Panc1 (cell line): ENCODE measurements at places on chromosomes 3 and 15. TPM values are rescaled to one million over a fixed set of nuclear protein-coding genes. Genes with fewer than 3 reads are reported as not detected.

The TMEM207 gene
- total RNA-seq, result not detected

The GOLGA6L7 gene
- not detected for total RNA-seq

The SCG5 gene
- 0.67 TPM for total RNA-seq

The MFGE8 gene
- 1,799 TPM for total RNA-seq

The GP9 gene
- total RNA-seq, result not detected

The ADCY5 gene
- total RNA-seq, result 1.4 TPM

DNA sequence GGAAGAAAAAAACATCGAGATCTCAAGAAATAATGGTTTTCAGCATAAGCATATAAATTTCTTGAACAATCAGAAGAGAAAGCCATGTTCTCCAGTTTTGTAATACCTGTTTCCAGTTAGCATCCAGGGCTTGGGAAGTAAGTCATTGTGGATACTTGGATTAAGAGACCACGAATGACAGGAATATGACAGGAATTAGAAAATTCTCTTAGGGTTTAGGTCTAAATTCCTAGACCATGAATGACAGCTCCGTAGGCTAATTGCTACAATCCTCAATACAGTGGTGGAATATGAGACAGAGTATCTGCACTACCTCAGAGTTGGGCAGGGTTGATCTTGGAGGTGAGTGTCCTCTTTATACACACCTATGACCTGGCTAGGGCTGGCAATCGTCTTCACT lies 517.5 kb downstream of the NTRK3 start:
- H3K4me1 ChIP-seq, result no peaks in the 10 kb centered on the region
- no peak for DNase-seq
- H3K27me3 ChIP-seq, result no peaks in the 10 kb centered on the region
- no peak overlapping the region for H3K27ac ChIP-seq

DNA sequence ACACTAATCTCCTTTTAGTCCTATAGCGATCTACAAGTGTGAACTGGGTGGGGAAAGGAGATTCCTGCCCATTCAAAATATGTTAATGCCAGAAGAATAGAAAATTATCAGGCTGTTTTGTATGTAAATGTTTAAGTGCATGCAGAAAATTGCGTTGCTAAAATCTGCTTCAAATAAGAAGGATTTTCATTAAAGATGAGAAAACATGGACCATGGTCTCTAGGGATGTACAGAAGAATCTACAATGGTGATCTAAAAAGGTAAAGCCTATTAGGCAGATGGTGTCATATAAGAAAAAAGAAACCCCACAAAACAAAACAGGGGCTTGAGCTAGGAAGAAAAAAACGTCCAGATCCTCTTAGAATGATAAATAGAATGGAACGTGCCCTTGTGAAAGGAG lies 287.5 kb upstream of the ROBO1 start:
- no peaks in the 10 kb centered on the region for H3K4me1 ChIP-seq
- H3K36me3 ChIP-seq, result no peaks in the 10 kb centered on the region
- no peaks in the 10 kb centered on the region for H3K27me3 ChIP-seq

GRCh38 chr15:43253431-43254403 lies 13.0 kb downstream of the TGM5 start:
- no peaks in the 10 kb centered on the region; the same call in 1 of the 2 replicates for H3K27me3 ChIP-seq
- H3K4me3 ChIP-seq, result no peak overlapping the region
- H3K4me1 ChIP-seq, result no peaks in the 10 kb centered on the region
- H3K27ac ChIP-seq, result no peak overlapping the region

- H3K27me3 ChIP-seq, result no peaks in the 10 kb centered on the region
- no peak overlapping the region for H3K4me3 ChIP-seq
- DNase-seq, result no peak
- H3K27ac ChIP-seq, result no peak overlapping the region
Observed at GRCh38 chr15:68192804-68193486, 12.2 kb downstream of the CALML4 start.

DNA sequence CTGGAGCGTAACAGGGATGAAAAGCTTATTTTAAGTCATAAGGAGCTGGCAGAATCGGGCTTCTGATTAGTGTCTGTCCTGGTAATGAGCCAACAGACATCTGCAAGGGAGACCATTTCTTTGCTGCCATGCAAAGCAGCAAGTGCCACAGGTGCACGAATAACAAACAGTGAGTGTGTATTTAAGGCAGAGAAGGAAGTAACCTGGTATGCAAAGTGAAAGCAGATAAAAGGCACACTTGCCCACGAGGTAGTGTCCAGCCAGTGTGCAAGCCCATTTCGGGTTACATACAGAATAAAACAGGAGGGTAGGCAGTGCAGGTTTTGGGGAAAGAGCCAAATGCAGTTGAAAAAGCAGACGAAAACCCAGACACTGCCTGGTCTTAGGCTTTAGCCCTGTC lies 1153.7 kb downstream of the SI start:
- no peak for DNase-seq
- H3K4me1 ChIP-seq, result no peaks in the 10 kb centered on the region
- no peak overlapping the region for H3K27ac ChIP-seq
- no peaks in the 10 kb centered on the region for H3K36me3 ChIP-seq
- no peak overlapping the region for H3K4me3 ChIP-seq
- no peaks in the 10 kb centered on the region for H3K27me3 ChIP-seq

- no peaks in the 10 kb centered on the region for H3K36me3 ChIP-seq
- no peaks in the 10 kb centered on the region for H3K27me3 ChIP-seq
- H3K4me1 ChIP-seq, result no peaks in the 10 kb centered on the region
- no peak overlapping the region for H3K27ac ChIP-seq
Observed at GRCh38 chr3:52973806-52974205, 72.1 kb downstream of the SFMBT1 start.

DNA sequence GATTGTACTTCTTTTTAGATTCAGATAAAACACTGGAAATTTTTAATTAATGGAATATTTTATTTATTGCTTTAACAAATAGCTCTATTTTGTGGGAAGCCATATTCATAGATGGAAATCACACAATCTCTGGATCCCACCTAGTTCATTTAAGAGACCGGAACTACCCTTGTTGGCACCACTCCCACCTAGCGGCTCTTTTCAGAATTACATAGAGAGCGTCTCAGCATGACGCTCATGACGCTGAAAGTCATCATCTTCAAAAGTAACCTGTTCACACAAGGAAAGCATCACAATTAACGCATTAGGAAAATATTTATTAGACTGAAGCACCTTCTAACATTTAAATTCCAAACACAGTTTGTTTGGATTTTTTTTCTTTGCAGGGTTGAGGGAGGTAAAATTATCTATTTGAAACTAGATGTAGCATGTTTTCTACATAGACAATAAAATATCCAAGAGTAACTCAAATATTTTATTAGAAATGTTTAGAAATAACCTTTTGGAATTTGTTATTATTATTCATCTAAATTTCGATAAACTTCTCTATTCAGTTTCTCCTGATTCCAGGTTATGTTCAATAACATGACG lies 214.9 kb upstream of the ARRDC4 start:
- no peak for DNase-seq
- H3K27me3 ChIP-seq, result no peaks in the 10 kb centered on the region
- H3K36me3 ChIP-seq, result no peaks in the 10 kb centered on the region
- H3K4me1 ChIP-seq, result no peaks in the 10 kb centered on the region

DNA sequence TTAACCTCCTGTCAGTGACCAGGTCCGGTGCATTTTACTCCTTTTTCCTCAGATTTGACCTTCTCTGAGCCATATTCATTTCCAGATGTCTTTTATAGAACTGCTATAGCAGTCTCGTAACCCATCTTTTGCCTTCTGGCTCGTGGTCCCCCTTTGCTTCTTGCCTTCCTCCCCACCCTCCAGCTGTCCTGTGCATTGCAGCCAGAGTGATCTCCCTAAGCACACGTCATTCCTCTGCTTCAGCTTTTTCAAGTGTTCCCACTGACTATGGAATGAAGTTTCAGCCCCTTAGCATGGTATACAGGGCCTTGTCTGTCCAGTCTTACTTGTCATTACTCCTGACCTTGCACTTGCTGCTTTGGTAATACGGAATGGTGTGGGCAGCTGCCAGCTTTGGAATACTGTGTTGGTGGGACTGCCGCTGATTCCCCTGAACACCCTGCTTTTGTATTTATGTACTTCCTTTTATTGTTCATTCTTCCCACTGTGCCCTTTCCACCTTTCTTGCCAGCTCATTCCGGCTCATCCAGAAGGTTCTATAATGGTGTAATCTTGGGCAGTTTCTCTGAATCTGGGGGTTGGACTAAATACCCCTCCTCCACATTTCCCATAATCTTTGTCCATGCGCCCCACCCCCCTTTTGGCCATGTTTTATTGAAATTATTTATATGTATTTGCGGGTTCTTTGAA lies 38.9 kb downstream of the SLC25A26 start:
- H3K4me1 ChIP-seq, result no peaks in the 10 kb centered on the region
- H3K27me3 ChIP-seq, result no peaks in the 10 kb centered on the region
- no peaks in the 10 kb centered on the region for H3K36me3 ChIP-seq
- DNase-seq, result no peak

DNA sequence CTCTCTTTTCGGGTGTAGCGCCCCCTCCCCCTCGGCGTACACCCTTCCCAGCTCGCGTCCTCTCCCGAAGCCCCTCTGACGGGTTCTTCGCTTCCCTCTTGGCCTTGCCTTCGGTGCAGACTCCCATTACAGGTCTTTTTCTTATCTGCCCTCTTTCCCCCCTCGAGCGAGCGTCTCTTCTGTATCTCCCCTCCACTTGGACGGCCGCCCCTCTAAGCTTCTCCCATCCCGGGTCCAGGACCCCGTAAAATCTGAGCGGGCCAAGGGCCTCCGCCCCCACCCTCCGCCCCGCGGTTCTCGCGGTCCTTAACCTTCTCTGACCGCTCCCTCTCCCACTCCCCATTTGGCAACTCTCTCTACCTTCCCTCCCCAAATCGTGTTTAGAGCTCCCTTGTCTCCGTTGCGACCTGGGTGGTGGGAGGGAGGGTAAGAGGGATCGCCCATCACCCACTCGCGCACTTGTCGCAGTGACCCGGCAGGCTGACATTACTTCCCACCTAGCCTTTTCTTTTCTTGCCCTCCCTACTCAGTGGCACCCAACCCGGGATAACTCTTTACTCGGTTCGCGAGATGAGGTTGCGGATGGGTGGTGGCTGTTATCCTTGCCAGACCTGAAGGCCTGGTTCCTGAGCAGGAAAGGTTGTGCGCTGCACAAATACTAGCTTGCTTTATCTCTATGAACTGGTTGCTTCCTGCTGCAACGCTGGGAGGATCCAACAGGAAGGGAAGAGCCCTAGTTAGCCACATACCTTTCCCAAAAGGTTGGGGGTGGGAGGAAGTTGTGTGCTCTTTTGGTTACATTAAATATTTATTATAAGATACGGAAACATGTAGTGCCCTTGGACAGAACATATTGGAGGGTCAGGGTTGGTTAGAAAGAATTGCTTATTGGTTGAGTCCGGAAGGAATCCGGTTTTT lies 922 bp downstream of the RAB11A start:
- no peak for DNase-seq
- H3K27me3 ChIP-seq, result no peaks in the 10 kb centered on the region
- H3K36me3 ChIP-seq, result peaks cover 2% of the 10 kb centered on the region; the same call in 1 of the 2 replicates

DNA sequence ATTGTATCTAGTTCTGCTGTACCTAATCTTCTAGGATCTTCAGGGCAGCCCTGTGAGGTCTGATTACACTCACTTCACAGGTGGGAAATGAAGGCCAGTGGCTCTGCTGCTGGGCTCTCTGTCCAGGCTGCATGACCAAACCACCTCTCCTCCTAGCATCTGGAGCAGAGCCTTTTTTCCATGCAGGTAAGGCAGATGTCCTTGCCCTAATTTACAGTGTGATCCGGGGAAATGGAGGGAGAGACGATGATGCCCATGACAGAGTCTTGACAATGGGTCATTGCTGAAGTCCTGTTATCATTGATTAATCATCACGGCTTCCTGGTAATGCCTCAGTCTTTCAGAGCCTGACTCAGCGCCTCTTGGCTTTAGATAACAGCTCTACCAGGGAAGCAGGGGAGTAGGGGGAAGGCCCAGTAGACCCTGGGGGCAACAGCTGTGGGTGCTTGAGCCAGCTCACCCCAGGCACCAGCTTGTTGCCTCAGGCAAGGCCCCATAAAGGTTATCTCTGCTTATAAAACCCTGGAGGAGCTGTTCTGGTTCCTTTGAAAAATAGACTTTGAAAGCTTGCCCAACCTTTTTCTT lies 153.4 kb downstream of the GABRG3 start:
- no peak overlapping the region for H3K4me3 ChIP-seq
- H3K4me1 ChIP-seq, result no peaks in the 10 kb centered on the region
- no peaks in the 10 kb centered on the region for H3K36me3 ChIP-seq
- H3K27ac ChIP-seq, result no peak overlapping the region
- H3K27me3 ChIP-seq, result no peaks in the 10 kb centered on the region

DNA sequence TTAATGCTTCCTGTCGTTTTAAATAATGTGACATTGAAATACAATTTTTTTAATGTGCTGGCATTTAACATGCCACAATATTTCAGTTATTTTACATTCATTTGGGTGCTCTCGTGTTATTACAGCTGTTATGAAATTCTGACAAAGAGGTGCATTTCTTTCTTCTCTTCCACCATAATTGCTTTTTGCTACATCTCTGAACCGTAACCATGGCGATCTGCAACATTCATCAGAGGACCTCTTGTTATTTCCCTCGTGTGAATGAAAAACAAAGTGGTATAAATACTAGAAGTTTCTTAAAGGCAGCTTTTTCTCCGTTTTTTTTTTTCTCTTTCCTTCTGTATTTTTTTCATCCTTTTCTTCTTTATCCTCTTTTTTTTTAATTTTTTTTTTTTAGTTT lies 316.4 kb downstream of the MCTP2 start:
- no peak overlapping the region for H3K27ac ChIP-seq
- no peak for DNase-seq
- no peak overlapping the region for H3K4me3 ChIP-seq
- no peaks in the 10 kb centered on the region for H3K27me3 ChIP-seq

DNA sequence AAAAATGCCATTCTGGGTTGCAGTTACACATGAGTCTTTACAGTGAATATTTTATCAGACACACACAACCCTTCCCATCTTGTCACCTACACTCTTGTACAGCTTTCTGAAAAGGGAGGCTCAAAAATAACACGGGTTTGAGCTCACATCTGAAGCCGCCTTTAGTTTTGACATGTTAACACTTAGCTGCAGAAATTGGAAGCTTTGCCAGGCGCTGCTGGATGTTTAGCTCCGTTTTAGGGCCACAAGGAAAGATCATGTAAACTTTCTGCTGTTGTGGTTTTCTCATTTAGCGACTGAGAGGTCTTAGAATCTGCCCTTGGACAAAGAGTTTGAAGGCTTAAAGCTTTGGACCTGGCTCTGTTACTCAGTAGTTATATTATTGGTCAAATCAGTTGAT lies 120.1 kb downstream of the OXNAD1 start:
- no peaks in the 10 kb centered on the region for H3K27me3 ChIP-seq
- H3K4me1 ChIP-seq, result no peaks in the 10 kb centered on the region
- no peak for DNase-seq
- no peak overlapping the region for H3K4me3 ChIP-seq
- no peaks in the 10 kb centered on the region for H3K36me3 ChIP-seq
- H3K27ac ChIP-seq, result no peak overlapping the region

DNA sequence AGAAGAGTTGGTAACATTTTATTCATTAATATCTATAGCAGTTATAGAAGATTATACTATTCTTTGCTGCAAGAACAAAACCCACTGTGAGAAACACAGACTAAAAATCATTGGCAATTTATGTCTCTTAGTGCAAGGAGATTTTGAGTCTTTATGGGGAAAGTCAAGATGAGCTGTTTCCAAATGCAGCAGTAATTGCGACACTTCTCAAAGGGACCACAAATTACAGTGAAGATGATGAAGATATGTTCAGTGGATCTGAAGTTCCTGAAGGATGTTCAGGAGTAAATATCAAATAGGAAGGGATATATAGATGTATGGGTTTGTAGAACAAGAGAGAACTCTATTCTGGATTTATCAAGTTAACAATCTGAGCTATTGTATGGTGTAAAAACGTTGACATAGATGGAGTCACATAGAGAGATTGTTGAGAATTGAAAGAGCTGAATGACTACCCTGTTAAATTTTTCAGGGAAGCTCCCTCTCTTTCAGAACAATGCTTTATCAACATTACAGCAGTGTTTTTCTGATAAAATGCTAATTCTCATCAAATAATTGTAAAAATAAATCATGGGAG lies 71.8 kb downstream of the DTWD1 start:
- no peaks in the 10 kb centered on the region for H3K36me3 ChIP-seq
- no peaks in the 10 kb centered on the region for H3K4me1 ChIP-seq
- no peak for DNase-seq
- peaks cover 2% of the 10 kb centered on the region; the same call in 1 of the 2 replicates for H3K27me3 ChIP-seq
